ENCODE measurements at places on chromosomes 2 and 18.

GRCh38 chr2:119736021-119736420 lies 23.7 kb upstream of the PTPN4 start:
- no peak for DNase-seq

- DNase-seq = no peak
Measured at GRCh38 chr2:101310834-101311695, 2.6 kb upstream of the RNF149 start.

GRCh38 chr2:21044694-21045371 lies 960 bp upstream of the APOB start:
- no peak for DNase-seq

GRCh38 chr2:31312898-31313297 lies 78.9 kb downstream of the EHD3 start:
- DNase-seq = no peak

GRCh38 chr2:134491771-134492441 lies 226.9 kb downstream of the TMEM163 start:
- no peak for DNase-seq

- no peak for DNase-seq
Measured at GRCh38 chr2:128777196-128778035, 458.7 kb upstream of the HS6ST1 start.

- no peak for DNase-seq
Measured at GRCh38 chr2:72745679-72746368, 80.0 kb downstream of the EXOC6B start.

- no peak for DNase-seq
Measured at GRCh38 chr2:119440501-119440870, 8.8 kb downstream of the TMEM37 start.

DNA sequence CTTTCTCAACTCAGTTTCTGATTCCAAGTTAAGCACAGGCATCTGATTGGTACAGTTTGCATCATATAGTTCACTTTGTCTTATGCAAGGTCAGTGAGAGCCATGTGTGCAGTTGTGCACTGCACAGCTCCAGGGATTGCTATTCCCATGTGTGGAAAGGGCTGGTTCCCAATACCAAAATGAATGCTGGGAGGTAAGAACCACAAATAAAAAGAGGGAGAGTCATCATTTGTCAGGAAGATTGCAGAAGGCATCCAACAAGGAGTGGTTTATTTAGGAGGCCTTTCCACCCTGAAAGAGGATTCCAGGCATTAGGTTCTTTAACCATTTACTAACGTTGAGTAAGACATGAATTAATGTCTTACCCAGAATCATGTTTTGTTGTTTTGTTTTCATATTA lies 141.2 kb upstream of the ST6GAL2 start:
- no peak for DNase-seq

DNA sequence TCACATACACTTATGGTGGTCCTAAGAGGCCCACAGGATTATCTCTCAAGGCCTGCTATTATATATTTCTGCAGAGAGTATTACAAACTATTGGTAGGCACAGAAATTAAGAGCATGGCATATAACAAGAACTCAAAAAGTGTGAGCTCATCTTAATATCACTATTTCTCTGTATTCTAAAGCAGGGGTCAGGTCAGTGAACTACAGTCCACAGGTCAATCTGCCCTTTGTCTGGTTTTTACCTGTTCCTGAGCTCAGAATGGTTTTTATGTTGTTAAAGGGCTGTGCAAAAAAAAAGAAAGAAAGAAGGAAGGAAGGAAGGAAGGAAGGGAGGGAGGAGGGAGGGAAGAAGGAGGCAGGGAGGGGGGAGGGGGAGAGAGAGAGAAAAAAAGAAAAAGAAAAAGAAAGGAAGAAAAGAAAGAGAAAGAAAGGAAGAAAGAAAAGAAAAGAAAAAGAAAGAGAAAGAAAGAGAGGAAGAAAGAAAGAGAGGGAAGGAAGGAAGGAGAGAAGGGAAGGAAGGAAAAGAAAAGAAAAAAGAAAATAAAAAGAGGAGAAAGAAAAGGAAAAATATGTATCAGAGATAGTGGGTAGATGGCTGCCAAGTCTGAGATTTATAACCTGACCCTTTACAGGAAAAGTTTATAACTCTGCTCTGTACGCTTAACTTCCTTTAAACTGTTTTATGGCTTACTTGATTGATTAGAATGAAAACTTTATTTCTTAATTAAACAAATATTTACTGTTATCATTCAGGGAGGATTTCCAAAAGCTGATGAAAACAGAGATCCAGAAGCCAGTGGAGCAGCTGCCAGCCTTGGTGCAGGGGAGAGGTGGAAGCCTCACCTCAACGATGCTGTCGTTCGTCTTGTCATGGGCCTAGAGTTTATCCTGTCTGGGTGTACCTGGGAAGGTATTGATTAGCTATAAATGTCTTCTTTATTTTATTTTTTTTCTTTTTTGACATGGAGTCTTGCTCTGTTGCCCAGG lies 11.2 kb upstream of the SCYGR1 start:
- no peak for DNase-seq

DNA sequence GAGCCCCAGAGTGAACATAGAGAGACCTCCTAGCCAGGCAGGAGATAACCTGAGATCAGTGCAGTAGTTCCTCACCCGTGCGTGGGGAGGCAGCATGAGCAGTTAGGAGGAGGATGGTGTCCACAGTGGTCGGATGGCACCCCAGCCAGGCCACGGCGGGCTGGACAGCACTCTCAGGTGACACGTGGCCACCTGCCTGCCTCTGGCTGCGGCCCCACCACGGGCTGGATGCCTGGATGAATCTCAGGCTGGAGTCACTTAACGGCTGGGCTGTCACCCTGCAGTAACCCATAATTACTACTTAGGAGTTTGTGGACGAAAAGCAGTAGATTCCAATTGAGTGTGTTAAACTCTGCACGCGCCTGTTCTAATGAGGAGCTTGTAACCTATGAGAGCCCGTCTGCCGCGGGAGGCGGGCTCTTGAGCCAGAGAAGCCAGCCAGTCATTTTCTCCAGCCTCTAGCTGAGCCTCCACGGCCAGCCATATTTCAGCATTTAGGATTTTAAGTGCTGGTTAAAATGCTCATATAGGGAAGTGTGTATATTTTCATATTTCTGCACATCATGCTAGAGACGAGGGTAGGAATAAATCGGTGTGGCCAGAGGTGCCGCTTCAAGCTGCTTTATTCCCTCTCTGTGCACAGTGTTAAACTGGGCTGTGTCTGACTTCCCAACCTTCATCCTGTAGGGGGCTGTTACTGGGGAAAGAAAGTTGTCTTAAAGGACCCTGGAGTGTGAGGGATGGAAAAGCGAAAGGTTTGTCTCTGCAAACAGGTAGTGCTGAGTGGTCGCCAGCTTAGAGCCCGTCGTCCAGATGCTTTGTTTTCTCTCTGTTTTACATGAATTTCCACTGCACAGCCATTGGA lies 144.0 kb downstream of the GLI2 start:
- DNase-seq = no peak

DNA sequence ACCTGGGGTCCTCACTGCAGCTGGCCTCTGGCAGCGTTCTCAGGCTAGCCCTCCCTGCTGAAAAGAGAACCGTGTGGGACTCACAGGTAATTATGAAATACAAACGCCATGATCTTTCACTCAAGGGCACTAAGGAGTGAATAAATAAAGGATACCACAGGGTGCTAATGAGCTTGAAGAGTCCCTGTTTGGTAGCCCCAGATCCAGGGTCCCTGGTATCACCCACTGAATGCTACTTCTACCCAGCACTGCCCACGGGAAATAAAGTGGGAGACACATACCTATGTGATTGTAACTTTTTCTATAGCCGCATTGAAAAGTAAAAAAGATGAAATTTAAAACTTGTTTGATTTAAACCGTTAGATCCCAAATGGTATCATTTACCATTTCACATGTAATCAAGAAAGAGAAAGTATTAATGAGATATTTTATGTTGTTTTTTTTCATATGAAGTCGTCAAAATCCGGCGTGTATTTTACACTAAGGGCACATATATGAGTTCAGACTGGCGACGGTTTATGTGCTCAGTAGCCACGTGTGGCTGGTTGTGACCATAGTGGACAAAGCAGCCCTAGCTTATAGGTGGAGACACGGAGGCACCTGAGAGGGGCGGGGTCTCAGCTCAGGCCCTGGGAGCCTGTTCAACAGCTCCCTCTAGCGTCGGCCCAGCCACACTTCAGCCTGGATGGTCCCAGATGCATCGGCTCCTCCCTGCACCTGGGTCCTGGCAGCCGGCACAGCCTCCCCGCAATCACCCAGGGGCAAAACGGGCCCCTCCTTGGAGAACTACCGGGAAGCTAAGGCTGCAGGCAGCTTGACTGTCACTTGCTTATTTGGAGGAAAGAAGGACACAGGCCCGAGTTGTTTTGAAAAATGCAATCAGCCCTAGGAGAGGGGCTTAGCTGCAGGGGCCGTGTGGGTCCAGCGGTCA lies 39.2 kb downstream of the ODC1 start:
- peak; percentile 52 for DNase-seq

DNA sequence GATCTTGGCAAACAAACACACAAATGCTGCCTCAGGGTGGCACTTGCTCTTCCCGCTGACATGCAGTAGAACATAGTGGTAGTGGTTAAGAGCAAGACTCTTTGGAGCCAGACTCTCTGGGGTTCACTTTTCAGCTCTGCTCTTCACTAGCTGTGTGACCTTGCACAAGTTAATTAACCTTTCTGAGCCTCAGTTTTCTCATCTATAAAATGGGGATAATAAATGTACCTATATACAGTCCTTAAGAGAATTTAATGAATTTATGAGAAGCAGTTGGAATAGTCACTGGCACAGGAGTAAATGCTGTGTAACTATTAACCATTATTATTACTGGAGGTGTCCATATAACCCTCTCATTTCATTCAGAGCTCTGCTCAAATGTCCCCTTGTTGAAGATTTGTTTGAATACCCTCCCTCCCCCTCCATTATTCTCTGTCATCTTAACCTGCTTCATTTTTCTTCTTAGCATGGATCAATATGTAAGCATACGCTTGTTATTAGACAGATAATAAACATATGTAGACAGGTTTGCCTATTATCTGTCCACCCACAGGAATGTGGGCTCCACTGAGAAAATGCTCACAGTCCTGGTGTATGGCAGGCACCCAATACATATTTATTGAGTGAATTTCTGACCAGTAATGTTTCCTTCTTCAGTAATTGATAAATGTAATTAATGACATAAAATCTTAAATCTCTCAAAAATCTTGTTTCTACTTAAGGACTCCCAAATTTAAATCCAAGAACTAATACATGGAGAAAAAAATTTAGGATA lies 64.5 kb downstream of the TSPYL6 start:
- DNase-seq = no peak

GRCh38 chr2:131418625-131419024 lies 54.7 kb upstream of the RAB6D start:
- no peak for DNase-seq

DNA sequence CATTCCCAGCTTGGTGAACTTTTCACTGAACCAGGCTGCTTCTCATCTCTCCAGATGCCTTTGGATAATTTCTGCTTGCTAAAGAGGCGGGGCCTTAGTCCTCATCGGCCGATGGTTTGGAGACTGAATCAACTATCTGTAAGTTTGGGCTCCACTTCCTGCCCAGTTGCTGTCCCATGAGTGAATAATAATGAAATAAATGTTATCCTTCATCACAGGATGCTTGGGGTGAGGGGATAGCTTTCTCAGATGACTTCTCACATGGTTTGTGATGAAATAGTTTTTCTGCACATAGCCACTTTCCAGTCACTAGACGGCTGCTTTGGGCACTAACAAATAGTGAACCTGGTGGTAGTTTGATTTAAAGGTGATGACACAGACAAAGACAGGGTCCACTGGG lies 376.6 kb upstream of the TRIB2 start:
- no peak for DNase-seq

- no peak for DNase-seq
Measured at GRCh38 chr2:127576433-127577207, 41.1 kb downstream of the MYO7B start.

- no peak for DNase-seq
Measured at GRCh38 chr18:33750366-33750765, 172.3 kb downstream of the ASXL3 start.

- no peak for DNase-seq
Measured at GRCh38 chr18:3906116-3906750, 456.3 kb downstream of the TGIF1 start.

DNA sequence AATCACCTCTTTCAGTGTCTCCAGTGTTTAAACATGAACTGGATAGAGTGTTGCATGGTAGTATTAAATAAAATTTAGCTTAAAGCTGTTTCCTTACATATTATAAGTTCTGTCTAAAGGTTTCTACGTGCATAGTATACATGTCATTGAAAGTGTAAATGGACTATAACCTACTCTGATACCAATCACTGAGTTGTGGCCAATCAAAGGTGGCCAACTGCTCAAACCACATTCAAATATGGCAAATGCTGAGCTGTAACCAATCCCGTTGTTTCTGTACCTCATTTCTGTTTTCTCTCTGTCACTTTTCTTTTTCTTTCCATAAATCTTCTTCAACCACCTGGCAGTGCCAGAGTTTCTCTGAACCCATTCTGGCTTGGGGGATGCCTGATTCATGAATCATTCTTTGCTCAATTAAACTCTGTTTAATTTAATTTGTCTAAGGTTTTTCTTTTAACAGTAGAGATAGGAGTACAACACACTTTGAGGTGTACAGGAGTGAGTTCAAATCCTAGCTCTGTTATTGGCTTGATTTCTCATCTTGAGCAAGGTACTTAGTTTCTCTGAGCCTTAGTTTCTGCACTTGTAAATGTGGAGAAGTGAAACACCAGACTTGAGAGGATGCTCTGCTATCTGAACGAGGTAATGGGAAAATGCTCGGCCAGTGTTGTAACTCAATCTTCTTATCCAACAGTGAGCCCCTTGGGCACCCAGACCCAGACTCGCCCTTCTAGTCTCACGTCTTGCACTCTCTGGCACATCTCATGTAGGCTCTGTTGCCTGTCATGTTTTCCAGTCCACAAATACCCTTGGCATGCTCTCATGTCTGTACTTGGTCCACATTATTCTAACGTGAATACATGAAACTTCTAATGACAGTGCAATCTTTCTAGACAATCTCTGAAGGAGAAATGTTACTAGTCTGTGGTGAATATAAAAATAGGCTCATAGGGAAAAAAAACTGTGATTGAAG lies 228.0 kb downstream of the PIK3C3 start:
- DNase-seq = no peak

- DNase-seq = no peak
Measured at GRCh38 chr18:31064130-31064529, 21.6 kb upstream of the DSC3 start.

GRCh38 chr2:177348733-177349693 lies 43.6 kb upstream of the AGPS start:
- no peak for DNase-seq

GRCh38 chr2:220512419-220512818 lies 885.0 kb downstream of the SLC4A3 start:
- no peak for DNase-seq

All from stimulated activated CD8-positive, alpha-beta memory T cell treated with anti-CD3 and anti-CD28 coated beads, Interleukin-4, amount 100 ng/mL, for 4 hours (primary cell).